ENCODE measurements at places on chromosomes 4 and X.

DNA sequence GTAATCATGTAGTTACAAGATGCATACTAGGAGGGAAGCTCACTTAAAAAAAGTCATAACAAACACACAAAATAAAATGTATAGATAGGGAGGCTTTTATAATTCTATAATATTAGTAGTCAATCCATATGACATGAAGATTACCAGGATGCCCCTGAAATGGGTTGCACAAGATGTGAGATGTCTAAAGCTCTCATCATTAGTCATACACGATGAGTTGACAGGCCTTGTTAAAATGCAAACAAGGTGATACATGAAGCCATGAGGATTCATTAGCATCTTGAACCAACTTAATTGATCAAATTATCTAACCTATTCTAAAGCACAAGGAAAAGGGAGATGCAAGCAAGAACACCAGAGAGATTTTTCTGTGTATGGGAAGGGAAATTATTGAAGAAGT is 470.2 kb downstream of the IQCM start:
- DNase-seq = no peak

GRCh38 chrX:117959045-117959444 is 157.6 kb downstream of the KLHL13 start:
- no peak for DNase-seq

DNA sequence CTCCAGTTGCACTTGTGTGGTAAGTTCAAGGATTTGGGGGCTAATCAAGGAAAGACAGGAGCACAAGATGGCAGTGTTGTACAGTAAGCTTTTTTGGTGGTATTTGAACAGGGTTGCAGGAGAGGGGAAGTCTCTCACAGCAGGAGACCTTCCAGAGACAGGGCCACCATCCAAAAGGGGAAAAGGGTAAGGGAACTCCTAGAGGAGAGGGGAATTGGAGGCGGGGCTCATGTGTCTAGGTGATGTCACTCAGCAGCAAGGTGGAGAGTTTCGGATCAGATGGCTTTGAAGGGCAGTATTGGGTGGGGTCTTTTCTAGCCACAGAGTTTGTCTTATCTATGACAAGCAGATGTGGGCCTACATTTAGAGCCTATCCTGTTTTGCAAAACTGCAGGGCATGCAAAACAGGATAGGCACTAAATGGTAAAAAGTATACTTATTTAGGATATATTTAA is 13.4 kb upstream of the RNF175 start:
- DNase-seq = peak; percentile 86

DNA sequence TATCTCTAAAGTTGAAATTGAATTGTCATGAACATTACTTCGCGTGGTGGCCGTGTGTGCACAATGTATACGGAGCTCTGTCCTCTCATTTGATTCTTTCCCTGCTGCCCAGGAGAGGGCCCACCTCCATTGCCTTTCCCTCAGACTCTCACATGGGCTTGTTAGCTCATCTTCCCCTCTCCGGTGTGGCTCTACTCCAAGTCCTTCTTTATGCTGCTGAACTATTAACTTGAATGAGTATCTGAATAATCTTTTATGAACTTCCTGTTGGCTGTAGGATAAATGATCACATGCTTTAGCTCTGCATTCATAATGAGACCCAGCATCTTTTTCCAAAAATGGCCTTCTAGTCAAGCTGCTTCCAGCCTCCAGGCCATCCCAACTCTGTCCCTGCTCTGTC is 68.8 kb upstream of the CLNK start:
- DNase-seq = no peak

DNA sequence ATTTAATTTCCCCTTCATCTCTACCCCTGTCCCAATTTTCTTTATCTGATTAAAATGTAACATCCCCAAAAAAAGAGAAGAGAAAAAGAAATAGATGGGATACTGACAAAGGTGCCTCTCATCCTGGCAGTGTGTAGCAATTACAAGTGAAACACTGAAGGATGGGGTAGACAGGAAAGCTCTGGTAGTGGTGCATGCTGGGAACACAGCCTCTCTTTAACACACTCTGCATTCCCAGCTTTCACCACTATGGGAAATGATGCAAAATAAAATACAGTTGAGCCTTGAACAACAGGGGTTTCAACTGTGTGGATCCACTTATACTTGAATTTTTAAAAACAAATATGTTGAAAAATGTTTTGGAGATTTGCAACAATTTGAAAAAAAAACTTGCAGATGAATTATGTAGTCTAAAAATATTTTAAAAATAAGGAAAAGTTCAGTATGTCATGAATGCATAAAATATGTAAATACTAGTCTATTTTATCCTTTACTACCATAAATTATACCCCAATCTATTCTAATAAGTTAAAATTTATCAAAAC is 239.2 kb upstream of the DDX53 start:
- no peak for DNase-seq

DNA sequence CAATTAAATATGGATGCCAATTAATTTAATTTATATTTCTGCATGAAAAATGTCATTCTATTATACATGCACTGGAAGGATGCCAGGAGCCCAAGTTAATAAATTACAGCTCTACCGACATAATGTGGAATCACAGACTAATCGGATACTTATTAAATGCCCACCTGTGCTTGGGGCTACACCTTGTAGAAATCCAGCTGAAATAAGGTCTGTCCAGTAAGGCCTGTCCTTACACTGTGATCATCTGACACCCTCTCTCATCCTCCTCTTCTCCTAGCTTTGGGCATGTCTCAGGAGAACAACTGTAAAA is 6.0 kb upstream of the SHISA3 start:
- no peak for DNase-seq

GRCh38 chrX:154545673-154546274 is 872 bp downstream of the G6PD start:
- DNase-seq = no peak

DNA sequence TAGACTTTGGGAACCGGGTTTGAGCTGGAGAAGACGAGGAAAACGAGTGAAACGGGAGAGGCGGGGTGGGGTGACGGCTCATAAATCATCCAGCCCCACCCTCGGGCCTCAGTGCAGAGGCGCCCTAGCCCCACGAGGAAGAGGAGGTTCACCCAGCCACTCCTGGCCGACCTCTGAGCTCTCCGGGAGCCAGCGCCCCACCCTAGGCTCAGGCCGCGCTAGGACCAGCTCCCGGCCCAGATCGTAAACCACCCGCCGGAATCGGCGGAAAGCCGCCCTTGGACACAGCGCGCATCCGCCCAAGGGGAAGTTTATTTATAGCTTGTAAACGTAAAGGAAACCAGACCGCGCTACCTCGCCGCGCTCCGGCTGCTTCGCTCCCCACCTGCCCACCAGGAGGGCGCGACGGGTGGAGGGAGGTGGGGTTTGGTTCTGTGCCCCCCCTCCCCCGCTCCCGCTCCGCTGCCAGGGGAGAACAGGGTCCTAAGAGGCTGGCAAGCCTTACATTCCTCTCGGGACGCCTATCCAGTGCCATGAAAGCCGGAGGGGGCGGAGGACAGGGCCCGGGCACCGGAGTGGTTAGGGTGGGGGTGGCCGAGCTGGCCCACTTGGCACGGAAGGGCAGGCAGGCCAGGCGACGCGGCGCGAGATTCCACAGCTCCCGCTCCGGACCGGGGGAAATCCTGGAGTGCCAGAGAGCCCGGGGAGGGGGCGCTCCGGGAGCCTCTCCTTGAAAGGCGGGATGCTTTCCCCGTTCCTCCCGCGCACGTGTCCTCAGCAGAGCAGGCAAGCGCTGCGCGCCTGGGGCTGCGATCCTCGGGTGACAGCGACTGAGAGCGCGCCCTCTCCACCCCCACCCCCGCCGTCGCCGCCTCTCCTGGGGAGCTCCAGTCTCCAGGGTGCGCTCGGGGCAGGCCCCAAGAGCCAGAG is 84.2 kb downstream of the BCOR start:
- DNase-seq = peak; percentile 80

DNA sequence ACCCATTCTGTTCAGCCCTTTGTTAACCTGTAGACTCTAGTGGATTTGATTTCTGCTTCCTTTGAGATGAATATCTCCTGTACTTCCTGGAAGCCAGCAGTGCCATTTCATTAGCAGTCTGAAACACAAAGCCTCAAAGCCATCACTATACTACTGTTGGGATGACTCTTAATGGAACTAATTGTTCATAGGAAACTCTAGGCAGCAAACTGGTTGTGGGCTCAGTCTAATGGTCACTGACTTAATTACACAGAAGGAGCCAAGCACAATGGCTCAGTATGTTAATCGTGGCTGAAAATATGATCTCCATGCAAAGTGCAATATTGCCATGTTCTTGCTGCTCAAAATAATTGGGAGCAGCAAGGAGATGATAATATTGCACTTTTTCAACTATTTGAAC is 262.3 kb downstream of the ARHGAP24 start:
- no peak for DNase-seq

DNA sequence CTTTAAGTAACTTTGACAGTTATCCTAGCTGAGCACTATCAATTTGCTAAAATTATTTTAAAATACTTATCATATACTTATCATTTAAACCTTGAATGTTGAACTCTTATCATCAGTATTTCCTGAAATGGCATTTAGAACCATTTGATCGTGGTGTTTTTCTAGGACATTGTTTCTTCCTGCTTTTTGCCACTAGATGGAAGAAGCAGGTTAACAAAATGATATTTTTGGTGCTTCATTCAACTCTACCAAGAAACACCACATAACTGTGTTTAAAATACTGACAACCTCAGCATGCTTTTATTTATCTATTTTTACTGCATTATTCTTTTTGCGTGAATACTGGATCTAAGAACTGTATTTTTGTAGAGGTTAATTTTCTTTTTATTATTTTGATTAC is 44.6 kb downstream of the C4orf33 start:
- DNase-seq = peak; percentile 6

DNA sequence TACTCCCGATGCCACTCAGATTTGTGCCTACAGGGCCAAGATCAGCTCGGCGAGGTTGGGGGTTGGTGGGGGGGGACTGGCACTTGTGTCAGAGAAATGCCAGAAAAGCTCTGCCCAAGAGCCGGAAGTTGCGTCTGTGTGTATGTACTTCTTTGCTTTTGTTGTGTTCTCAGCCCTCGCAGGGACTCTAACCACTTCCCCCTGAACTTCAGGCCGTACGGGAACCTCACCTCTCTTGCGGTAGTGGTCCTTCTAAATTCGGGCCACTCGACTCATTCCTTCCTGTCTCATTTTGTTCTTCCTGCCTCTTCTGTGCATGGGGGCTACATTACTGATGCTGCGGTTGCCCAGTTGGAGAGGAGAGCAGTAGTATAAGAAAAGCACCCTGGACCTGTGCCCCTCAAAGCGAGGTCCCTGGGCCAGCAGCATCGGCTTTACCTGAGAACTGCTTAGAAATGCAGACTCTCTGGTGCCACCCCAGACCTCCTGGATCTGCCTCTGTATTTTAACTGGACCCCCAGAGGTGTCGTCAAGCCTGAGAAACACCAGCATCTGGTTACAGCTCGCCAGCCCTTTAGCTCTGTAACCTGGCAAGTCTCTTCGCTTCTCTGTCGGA is 146.3 kb upstream of the RPS6KA3 start:
- DNase-seq = peak; percentile 65

DNA sequence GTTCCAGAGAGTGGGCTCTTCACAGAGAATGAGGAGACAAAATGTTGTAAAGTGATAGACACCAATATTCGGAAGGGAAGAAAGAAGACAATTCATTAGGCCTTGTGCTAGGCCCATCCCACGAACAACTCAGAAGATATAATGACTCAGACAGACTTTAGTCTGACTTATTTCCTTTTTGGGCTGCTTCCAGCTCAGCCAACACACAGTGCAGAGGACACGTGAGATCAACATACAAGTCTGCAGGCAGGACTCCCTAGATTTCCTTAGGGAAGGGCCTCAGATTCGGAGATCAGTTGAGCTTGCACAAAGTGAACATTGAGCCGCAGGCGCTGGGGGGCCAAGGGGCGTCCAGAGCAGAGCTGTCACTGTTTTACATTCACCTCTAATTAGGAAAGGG is 290.7 kb upstream of the TENM3 start:
- no peak for DNase-seq

DNA sequence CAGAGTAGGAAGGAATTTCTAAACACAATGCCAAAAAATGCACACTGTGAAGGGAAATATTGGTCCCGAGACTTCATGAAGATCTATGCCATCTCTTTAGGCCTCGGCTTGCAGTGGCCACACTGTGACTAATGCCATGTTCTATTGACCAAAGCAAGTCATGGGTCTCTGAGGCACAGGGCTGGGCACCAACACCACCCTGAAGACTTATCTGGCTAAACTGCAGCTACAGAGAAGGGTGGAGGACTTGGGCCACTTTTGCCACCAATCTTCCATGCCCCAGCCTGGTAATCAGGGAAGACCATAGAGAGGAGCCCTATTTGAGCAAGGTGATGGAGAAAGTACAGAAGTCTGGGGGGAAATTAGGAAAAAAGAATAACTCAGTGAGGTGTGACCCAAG is 42.1 kb downstream of the HMX1 start:
- no peak for DNase-seq

- DNase-seq = no peak
These were observed 334.9 kb upstream of the ADGRL3 start for GRCh38 chr4:60865273-60865672.

- no peak for DNase-seq
These were observed 35.2 kb upstream of the DDX60 start for GRCh38 chr4:168353746-168354145.

DNA sequence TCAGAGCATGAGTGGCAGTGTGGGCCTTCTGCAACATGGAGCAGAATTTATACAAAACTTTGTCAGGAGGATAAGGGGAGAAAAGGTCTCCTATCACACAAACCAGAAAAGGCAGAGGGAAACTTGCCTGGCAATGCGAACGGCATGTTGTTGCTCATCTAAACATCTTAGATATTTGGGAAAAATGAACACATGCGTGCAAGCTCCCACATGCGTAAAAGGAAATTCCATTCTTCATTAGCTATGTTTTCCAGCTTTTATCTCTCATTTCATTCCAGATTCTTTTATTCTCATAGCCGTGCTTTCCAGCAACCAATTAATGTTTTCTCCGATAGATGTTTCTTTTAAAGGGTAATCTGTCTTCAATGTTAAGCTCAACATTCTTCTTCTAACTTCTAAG is 31.3 kb upstream of the GBA3 start:
- DNase-seq = no peak

DNA sequence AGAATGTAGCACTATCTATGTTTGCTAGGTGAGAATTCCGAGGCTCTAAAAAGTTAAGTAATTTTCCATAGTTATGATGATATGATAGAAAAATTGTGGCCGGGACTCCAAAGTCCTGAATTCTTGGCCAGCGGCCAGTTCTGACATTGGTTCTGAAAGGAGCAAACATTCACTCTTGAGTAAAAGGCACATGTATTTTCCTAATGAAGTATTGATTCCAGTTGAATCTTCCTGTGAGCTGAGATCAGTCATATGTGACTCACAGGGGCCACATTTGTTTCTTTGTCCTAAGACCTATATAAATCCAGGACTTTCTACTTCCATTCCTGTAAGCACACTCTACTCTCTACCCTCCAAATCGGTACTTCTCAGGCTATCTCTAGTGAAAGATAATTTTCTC is 349.9 kb downstream of the BMPR1B start:
- DNase-seq = no peak
